Eye (tissue), 1 donor: ENCODE measurements at places on chromosomes 2 and 18.
A peak's percentile ranks its signal among the peaks of the same experiment; 100 is the strongest.

- DNase-seq, result peak; percentile 92
Observed at GRCh38 chr2:237072067-237072931, 13.4 kb upstream of the COPS8 start.

- DNase-seq, result no peak
Observed at GRCh38 chr18:79058007-79058406, 11.2 kb upstream of the ATP9B start.

- DNase-seq, result no peak
Observed at GRCh38 chr18:77118256-77119090, 14.1 kb downstream of the MBP start.

DNA sequence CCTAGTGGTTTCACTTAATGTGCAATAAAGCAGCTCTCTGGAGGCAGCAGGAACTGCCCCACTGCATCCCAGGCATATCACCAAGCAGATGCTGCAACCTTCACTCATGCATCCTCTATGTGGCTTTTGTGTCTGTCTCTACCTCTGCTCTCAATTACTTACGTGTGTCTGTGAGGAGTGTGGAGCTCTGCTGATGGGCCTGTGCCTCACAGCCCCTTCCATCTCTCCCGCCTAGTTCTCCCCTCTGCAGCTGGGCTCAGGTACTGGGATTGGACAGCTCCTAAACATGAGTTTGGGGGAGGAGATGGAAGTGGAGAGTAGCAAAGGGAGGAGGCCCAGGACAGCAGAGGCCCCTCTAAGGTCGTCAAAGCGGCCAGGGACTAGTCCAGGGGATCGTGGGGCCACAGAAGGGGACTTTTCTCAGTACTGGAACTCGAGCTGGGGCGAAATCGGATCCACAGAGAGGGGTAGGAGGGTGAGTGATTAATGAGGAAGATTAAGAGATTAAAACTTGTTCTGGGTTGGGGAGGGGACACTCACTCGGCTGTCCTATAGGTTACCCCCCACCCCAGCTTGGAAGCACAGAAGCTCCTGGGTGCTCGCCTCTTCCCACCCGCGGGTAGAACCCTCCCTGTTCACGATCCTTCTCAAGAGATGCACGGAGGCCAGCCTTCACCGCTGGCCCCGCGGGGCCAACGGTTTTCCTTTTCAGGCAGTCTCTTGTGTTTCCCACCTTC, 2.1 kb upstream of the LBX2 start:
- DNase-seq, result peak; percentile 43

GRCh38 chr2:24815171-24815570, 21.9 kb downstream of the CENPO start:
- DNase-seq, result no peak

- no peak for DNase-seq
Observed at GRCh38 chr18:47313901-47314300, 62.4 kb upstream of the SKOR2 start.

GRCh38 chr2:105417857-105418436, 19.1 kb upstream of the FHL2 start:
- DNase-seq, result no peak

DNA sequence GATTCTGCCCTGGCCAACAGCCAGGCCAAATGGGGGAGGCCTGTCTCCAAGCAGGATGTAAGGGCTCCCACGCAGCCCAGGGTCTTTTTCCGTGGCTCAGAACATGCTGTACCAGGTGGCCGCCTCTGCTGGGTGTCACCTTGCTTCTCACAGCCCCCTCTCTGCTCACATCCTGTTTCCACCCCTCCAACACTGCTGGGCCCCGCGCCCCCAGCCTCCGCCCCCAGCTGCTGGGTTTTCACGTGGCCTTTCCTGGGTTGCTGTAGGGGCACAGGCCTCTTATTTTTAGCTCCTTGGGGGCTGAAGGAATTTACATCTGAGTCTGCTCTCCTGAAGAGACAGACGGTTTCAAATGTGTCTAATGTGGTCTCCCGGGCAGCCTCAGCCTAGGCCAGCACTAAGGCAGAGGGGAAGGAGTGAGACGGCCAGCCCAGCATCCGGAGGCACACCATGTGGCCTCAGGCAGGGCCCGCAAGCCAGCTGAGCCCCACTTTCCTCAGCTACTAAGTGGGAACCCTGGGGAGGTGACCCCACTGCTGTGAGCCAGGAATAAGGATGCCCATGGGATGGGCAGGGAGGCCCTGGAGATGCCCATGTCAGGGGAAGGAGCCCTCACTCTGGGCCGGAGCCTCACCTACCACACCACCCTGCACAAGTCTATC, 18.7 kb upstream of the DUSP2 start:
- DNase-seq, result peak; percentile 57

GRCh38 chr2:42796427-42797248, 4.3 kb upstream of the HAAO start:
- DNase-seq, result no peak

- peak; percentile 38 for DNase-seq
Observed at GRCh38 chr2:173457366-173457765, 102.7 kb downstream of the CDCA7 start.

- no peak for DNase-seq
Observed at GRCh38 chr2:238055841-238056240, 5.0 kb upstream of the SCLY start.

GRCh38 chr2:45570671-45571334, 40.3 kb downstream of the SRBD1 start:
- DNase-seq, result no peak

- DNase-seq, result peak; percentile 65
Observed at GRCh38 chr18:10051877-10052631, 138.2 kb downstream of the VAPA start.

DNA sequence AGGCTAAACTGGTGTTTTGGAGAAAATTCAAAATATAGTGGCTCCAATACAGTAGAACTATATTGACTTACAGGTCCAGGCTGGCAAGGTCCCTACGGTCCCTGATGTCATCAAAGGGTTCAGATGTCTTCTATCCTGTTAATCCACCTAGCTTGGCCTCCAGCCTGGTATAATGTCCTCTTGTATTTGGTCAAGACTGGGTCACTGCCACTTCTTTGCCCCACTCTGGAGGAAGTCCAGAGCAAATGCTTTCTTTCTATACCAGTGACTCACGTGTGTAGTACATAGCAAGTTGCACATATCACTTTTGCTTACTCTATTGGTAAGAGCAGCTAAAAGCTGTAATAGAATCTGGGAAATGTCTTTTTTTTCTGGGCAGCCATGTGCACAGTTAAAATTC, 80.8 kb downstream of the LCLAT1 start:
- DNase-seq, result no peak

- no peak for DNase-seq
Observed at GRCh38 chr2:203033395-203033794, 18.7 kb downstream of the NBEAL1 start.

DNA sequence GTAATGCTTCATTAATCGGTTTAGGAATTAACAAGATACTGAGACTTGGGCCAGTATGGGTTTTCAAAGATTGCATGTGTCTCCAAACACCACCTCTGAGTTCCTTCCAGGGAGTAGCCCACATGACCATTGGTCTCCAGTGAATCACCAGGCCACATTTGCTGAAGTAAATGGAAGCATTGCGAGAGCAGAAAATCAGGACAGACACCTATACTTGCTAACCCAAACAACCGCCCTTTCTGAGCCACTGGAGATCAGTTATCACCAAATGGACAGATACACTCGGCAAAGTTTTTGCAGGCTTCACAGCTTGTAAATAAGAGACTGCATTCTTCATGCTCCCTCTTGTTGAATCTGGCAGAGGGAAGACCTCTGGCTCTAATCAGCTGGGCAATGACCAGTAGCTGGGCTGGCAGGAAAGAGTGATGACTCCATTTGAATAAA, 40.9 kb downstream of the GATA6 start:
- no peak for DNase-seq

GRCh38 chr18:46477425-46478011, 179.5 kb downstream of the LOXHD1 start:
- no peak for DNase-seq

GRCh38 chr2:110716959-110717645, 15.3 kb upstream of the ACOXL start:
- DNase-seq, result no peak

DNA sequence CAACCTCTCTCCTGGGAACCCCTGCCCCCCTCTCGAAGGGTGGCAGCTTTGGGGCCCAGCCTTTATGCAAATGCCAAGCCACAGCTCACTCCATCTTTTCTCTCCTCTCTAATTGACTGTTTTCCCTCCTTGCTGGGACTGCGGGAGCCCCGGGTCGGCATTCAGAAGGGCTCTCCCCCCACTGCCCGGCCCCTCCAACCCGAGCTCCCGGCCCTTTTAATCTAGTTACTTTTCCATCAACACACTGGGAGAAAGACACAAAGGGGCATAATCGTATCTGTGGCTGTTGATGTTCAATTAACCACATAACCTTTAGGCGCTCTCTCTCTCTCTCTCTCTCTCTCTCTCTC, 95.4 kb downstream of the INHBB start:
- DNase-seq, result no peak

- no peak for DNase-seq
Observed at GRCh38 chr2:242052421-242052820, 182.9 kb downstream of the RTP5 start.

GRCh38 chr2:64141674-64142405, 2.4 kb downstream of the PELI1 start:
- DNase-seq, result peak; percentile 30

GRCh38 chr2:61538920-61539520, 864 bp upstream of the XPO1 start:
- no peak for DNase-seq

DNA sequence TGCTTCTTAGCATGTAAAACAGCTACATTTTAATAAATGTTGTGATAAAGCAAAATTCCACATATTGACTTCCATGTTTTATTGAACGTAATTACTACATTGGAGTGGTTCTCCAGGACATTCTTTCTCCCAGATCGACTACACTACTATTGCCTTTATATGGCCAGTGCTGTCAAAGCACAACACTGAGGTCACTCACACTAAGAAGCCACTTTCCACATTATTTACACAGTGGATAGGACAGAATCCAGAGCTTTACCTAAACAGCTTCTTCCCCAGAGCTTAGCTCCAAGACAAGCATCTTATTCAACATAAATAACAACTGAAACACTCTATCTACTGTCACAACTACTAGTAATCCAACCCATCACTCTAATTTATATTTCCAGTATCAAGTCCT, 73.9 kb upstream of the WDR75 start:
- no peak for DNase-seq

- peak; percentile 81 for DNase-seq
Observed at GRCh38 chr2:216557413-216557812, 58.8 kb downstream of the RPL37A start.

DNA sequence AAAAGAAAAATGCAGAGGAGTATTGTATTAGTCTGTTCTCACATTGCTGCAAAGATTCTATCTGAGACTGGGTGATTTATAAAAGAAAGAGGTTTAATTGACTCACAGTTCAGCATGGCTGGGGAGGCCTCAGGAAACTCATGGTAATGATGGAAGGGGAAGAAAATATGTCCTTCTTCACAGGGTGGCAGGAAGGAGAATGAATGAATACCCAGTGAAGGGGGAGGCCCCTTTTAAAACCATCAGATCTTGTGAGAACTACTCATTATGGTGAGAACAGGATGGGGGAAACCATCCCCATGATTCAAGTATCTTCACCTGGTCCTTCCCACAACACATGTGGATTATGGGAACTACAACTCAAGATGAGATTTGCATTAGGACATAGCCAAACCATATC, 9.1 kb upstream of the PLCL1 start:
- DNase-seq, result no peak

GRCh38 chr18:8603663-8604520, 5.3 kb upstream of the RAB12 start:
- no peak for DNase-seq

GRCh38 chr2:58186501-58186900, 54.6 kb downstream of the FANCL start:
- no peak for DNase-seq

DNA sequence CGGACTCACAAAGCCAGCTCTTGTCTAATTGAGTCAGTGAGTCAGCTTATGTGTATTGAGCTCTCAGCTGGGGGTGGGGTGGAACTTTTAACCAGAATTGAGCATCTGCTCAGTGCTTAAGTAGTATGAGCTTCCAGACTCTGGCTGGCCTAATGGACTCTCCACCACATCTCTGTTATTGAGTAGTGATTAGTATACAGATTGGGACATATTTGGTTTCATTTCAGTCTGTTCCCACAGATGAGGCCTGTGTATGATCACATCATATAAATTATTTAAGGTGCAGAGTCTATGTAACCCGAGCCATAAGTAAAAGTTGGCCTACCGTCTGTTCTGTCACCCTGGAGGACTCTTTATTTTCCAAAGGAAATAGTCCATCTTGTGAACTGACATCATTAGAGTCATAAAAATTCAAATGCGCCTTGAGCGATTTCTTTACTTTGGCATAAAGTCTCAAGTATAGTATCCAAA, 152.1 kb downstream of the THSD7B start:
- peak; percentile 63 for DNase-seq

- DNase-seq, result no peak
Observed at GRCh38 chr2:26456440-26457250, 21.3 kb downstream of the OTOF start.

DNA sequence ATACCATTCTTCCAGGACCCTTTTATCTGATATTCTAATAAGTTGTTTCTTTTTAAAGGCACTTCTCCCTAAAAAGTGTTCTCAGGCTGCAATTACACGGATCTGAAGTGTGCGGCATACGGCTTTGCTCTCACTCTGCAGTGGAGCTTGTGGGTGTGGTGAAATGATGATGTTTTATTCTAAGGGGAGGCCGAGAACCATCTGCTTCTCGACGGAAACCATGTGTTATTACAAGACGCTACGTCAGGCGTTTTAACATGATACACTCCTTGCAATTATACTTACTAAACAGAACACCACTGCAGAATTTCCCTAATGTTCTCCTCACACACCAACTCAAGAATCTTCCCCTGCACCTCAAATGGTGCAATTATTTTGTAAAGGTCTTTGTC, 34.9 kb upstream of the CTDP1 start:
- peak; percentile 47 for DNase-seq

DNA sequence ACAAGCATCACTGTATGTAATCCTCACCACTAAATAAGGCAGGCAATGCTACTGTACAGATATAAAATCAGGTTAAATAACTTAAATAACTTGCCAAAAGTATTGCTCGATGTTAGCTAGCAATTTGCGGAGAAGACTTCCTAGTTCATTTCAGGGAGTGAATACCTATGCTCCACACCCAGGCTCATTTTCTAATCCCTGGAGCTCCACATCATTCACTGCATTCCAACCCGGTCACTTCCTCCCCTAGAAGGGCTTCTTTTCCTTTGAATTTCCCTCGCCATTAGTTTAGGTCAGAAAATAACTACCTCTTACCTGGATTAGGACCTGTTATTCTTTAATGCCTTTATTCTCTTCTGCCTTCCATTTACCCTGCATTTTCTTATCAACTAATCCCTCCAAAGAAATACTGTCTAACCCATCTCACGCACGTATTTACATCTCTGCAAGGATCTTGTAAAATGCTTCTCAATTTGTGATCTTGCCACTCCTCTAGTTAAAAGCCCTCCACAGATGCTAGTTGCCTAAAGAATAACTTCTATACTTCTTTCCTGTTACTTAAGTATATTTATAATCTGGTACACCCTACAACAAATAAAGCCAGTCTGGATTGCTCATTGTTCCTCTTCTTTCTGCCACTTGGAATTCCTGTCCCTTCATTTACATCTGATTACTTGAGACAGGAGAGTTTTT, 599.8 kb downstream of the NRXN1 start:
- no peak for DNase-seq
